ENCODE measurements at places on chromosomes 3 and 15.

DNA sequence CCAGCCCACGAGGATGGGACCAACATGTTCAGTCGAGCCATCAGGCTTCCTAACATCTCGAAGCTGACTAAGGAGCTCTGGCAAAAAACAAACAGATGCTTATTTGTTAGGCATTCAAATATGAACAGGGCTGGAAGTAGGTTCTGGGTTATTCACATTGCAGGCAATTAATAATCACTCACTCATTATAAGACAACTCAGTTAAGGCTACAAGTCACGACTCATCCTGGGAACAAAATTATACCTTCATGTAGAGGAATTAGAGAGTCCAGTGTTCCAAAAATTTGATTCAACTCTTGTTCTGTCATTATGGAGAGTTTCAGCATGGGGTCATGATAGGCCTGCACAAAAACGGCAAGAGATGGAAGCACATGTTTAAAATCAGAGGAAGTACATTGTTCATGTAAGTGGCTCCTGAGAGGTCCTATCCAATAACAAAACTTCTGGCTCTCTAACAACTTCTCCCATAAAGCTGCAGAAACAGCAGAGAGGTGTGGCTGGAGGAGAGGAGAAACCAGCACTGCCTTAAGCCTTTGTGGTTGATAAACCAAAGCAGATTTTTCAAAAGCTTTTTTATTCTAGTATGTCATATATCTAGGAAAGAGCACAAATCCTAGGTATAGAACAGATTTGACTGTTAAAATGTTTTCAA, 50.6 kb downstream of the ARHGEF3 start:
- DNase-seq: no peak

GRCh38 chr15:64774629-64775493, 528 bp downstream of the RBPMS2 start:
- no peak for DNase-seq

DNA sequence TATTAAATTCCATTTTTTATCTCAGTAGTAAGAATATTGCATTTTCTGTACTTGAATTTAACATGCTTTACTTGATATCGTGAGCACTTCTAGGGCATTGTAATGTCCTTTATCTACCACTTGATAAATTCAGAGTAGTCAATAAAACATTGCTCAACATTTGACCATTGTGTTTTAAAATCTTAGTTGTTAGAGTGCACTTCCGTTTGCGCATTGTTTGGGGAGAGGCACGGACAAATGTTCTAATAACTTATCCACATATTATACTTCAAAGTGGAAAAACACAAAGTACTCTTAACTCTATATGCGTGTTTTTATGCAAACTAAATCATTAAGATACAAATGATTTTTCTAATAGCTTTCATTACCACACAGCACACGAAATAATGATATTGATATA, 419 bp downstream of the FAM227B start:
- no peak for DNase-seq

DNA sequence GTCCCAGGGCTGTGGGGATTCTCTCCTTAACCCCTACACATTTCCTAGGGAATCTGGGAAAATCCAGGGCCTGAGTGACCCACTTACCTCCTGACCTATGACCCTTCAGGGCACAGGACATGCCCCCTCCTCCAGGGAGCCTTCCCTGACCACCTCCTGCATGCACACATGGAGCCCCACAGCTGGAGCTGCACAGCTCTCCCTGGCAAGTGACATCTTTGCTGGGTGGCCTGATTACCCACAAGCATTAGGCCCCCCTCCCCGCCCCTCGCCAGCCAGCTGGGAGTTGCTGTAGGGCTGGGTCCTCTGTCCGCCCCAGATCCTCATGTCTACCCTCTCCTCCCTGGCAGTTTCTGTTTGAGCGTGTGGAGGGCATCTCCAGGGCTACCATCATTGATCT, 21.4 kb downstream of the HDAC11 start:
- no peak for DNase-seq

DNA sequence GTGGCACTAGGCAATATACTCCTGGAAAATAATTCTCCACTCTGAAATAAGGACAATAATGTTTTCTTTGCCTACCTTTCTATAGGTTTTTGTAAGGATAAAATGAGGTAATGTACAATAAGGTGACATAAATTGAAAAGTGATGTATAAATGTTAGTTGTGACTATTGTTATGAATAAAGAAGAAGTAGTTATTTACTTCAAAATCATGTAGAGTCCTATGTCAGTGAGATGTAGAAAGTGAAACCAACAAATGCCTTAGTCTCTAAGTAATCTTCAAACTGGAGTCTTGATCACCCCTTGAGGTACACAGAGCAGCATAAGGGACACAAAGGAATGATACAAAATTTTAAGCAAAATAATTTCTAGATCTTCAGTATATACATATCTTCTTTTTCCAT, 60.3 kb upstream of the TP63 start:
- DNase-seq: no peak

DNA sequence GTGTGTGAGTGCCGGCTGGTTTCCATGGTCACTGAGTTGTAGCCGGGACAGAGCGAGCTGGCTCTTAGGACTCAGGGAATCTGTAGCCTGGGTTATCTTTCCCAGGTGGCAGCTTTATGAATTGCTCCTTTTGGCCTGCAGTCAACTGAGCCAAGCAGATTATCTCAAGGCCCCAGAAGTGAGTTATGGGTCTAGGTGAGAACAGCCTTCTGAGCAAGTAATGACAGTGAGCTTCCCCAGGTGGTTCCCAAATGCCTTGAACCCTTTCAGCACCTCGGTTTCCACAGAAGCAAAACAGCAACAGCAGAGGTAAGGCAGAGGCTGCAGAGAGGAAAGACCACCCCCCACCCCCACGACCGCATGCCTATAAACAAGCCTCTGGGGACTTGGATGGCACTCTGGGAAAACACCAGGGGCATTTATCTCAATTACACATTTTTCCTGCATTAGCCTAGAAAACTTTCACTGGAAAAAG, 56.7 kb upstream of the DGKG start:
- DNase-seq: no peak
